Activated naive CD4-positive, alpha-beta T cell treated with Interleukin-2 at 50 U/mL for 16 hours (primary cell): ENCODE measurements at places on chromosomes 1 and 21.

DNA sequence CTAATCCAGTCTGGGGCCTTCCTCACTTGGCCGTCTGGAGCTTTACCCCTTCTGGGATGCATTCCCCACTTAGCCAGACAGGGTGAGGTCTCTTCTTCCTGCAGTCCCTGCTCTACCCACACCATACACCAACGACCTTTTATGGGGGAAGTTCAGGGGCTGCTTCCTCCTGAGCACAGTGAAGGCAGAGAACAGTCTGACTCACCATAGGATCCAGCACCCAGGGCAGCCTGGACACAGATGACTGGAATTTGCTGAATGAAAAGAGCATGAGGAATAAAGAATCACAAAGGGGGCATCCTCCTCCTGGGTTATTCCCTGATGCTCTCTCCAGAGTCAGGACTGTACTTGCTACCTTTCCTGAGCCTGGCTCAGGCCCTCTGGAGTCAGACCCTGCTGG lies 4.6 kb upstream of the FOXE3 start:
- no peak for DNase-seq

GRCh38 chr1:86231076-86231475 lies 74.5 kb upstream of the COL24A1 start:
- no peak for DNase-seq

DNA sequence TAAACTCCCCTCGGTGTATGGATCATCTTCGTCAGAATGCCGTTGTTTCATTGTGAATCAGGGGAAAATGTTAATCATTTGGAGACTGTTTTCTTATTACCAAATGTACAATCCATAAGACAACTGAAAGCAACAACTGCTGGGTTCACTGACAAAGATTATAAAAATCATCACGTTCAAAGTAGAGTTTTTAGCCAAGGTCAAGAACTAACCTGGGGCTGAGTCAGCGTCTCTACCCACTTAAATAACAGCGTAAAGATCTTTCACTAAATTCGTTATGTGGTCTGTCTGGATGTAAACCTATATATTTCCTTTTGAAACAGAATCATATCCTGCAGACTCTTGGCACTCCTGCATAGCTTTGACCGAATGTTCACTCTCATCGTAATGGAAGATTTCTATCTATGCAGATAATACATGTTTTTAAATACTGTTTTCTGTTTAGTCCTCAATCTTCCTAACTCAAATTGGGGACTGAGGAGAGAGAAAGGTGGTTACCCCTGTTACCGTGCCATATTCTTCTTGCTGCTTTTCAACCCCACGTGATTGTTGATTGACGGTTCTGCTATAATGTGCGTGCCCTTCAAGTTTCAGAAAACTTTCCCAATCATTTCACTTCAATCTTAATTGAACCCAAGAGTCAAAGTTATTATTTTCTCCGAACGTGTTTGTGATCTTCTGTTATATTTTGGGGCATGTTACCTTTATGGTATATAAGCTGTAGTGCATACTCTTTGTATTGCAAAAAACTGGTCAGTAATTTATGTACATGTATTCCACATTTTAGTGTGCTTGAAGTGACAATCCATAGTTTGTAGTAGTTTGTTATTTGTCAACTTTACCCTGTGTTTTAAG lies 15.6 kb upstream of the NCMAP start:
- peak; percentile 39 for DNase-seq

- no peak for DNase-seq
These were observed 12.7 kb downstream of the PAX7 start for GRCh38 chr1:18643154-18644012.

DNA sequence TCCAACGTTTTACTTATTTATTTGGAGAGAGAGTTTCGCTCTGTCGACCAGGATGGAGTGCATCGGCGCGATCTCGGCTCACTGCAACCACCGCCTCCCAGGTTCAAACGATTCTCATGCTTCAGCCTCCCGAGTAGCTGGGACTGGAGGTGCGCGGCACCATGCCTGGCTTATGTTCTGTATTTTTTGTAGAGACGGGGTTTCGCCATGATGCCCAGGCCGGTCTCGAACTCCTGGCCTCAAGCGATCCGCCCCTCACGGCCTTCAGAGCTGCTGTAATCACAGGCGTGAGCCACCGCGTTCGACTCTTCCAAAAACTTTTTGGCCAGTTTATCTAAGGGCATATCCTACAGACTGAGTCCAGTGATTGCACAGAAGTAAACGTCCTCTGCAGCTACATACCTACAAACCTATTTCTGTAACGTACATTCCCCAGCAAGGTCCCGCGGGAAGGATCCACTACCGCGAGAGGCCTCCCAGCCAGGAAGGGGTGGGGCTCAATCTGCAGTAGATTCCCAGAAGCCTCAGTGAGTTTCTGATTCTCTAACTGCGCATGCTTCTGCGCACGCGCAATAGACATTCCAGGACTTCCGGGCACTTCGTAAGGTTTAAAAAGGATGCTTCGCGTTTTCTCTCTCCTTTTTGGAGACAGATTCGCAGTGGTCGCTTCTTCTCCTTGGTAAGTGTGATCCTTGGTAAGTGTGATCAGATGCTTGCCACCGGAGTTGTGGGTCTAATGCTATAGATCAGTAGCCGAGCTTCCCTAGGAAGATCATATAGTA lies at the start of gene RCC1:
RCC1 (plus strand) TSS at position 638 of the 782 bp plus-strand sequence. CDS start 23,824 bp downstream, outside the sequence.
- DNase-seq = peak; percentile 95

DNA sequence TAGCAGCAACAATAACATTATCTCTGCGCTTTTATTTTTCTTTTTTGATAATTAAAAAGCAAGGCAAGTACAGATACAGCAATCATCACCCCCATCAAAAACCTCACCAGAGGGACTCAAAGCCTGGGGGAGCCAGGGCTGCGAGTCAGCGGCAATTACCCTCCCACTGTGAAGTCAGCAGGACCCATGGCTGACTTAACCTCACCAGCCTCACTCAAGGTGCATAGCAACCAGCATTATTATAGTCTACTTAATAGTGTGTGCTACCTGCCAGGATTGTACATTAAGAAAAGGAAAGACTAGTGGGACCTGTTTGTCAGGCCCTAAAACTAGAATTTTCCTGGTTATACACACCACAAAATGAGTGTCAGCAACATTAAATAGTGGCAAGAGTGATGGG lies 28.9 kb upstream of the SERBP1 start:
- no peak for DNase-seq

DNA sequence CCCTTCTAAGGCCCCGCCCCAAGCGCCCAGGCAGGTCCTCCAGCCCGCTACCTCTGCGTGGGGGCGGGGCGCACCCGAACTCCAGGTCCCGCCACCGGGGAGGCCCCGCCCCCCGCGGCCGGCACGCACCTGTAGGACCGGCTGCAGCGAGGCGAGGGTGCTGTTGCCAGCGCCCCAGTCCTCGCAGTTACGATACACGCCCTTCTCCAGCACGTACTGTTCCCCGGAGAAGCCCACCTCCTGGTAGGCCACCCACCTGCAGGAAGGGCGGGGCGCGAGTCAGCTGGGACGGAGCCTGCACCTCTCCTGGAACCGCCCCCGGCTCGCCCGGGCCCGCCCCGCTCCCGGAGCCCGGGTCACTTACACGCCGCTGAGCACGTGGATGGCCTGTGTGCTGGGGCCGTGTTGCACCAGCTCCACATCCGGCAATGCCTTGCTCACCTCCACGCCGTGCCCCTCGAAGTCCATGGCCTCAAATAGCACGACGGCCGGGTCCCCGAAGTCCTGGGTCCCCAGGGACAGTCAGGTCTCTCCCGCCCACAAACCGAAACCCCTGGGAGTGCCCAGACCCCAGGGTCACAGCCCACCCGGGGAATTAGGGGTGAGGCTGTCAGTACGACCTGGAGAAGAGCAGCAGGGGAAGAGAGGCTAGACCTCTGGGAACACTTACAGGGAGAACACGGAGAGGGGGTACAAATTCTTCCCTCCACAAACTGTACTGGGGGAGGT lies 17.3 kb downstream of the CRYBG2 start:
- peak; percentile 88 for DNase-seq

GRCh38 chr1:1334835-1335234 lies 3.8 kb downstream of the TAS1R3 start:
- no peak for DNase-seq

DNA sequence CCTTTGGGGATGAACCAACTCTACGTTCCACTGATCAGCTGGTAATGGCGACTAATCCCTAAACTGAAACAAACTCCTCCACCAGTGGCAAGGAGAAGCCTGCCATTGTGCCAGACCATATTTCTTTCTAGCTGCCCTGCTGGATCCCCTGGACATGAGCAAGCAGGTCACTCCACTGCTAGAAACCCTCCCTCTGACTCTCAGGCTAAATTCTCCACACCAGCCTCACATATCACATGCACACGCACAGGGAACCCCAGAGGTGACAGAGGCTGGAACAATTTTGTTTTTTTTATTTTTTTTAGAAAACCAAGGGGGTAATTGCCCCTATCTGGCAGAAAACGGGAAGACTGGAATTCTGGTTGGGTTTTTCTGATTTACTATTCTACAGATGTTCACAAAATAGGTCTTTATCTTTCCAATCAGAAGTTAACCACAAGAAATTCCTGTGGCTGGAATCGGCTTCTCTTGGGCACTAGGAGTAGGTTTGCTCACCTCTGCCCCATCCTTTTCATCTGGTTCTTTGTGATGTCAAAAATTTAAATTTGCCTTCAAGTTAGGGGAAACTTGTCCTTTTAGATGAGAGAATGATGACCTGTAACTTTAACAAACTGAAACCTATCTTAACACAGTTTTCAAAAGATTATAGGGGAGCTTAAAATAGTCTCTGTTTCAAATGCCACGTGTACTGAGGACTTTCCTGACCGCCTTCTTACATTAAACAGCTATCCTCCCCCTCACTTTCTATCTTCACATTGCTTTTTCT lies 258.1 kb downstream of the SDCCAG8 start:
- DNase-seq = no peak

DNA sequence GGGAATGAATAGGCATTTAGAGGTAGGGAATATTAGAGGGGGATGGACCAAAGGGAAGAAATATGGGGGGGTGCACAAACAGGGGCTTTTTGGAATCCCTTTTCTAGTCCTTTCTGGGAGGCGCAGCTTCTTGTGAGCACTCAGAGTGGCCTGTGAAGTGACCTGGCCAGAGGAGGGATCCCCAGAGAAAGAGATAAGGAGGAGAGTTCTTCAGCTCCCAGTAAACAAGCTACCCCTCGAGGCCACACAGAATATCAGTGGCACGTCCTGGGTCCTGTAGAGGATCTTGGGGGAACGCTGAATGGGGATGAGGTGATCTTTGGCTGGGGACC lies 19.4 kb downstream of the VANGL2 start:
- DNase-seq = no peak

- no peak for DNase-seq
These were observed 24.9 kb downstream of the USP25 start for GRCh38 chr21:15754640-15755039.

- DNase-seq = no peak
These were observed 177.2 kb downstream of the NFIA start for GRCh38 chr1:61259379-61260148.
